Hematopoietic multipotent progenitor cell treated with erythropoietin and hydrocortisone succinate and interleukin-3 and kit ligand, for 17 days (in vitro differentiated cells): ENCODE measurements at places on chromosomes 12 and 14.

GRCh38 chr12:82781309-82781997 lies 94.7 kb downstream of the TMTC2 start:
- no peak for DNase-seq

DNA sequence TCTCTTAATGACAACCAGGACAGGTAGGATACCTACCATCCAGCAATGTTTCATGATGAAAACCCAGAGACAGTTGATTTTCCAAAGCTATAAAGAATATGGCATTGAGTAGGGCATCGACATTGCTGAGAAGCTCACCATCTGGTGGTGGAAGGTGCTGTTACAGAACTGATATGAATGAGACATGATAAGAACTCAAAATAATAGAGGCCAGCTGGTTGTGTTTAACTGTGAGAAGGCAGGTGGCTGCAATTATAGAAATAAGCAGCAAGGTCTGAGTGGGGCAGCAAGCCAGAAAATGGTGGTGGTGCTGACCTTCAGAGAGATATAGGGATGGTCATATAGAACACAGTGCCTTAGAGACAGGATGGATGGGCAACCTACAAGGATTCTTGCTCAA lies 449.7 kb downstream of the BTG1 start:
- no peak for DNase-seq

GRCh38 chr14:60085085-60085484 lies 6.6 kb upstream of the PCNX4 start:
- DNase-seq = no peak

DNA sequence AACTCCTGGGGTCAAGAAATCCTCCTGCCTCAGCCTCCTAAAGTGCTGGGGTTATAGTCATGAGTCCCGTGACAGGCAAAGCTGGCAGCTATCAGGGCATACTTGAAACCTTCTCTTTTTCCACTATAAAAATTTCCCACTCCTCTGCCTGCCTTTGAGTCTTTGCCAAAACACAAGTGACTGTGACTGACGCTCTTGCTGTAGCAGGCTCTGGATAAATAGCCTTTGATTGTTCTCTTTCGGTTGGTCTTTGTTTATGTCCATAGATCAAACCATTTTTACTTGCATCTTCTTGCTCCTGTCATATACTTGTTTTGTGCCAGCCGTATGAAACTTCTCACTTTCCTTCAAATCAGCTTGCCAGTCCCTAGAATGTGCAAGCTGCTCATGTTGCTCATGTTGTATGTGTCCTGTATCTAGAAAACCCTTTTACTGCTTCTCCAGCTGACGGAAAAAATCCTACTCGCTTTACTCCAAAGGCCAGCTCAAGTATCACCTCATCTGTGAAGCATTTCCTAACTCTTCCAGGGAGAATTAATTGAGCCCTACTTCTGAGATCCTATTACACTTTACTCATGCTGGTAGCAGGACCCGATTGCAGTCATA lies 73.1 kb downstream of the RESF1 start:
- peak; percentile 32 for DNase-seq

DNA sequence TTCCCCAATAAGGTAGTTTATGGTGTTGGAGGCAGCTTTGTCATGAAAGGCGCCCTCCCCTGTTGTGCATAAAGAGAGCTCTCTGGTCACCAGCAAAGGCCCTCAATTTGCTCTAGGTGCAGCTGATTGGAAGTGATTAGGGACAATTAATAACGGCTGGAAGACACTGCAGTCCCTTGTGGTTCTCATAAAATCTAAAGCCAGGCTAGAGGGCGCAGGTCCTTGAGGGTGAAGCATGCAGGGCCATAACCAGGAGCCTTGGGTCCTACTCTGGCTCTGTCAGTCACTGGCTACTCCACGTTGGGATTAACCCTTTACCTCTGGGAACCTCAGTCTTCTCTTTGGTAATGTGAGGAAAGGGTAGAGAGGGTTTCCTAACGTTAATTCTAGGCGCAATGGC lies 1.9 kb downstream of the DAAM1 start:
- DNase-seq = peak; percentile 41

DNA sequence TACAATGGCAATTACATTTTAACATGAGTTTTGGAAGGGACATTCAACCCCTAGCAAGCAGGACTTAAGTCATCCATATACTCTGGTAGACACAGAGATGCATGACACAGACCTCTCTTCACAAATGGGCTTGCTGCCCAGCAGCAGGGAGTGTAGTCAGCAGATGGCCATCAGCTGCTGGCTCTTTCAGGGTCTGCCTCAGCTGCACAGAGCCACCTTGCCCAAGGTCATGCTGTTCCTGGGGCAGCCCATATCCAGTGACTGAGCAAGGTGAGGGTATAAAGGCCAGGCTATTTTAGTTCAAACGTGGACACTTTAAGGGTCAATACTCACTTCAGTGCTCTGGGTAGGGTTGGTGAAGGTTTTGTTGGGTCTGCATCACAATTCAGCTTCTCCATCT lies 58.3 kb upstream of the JDP2 start:
- no peak for DNase-seq

DNA sequence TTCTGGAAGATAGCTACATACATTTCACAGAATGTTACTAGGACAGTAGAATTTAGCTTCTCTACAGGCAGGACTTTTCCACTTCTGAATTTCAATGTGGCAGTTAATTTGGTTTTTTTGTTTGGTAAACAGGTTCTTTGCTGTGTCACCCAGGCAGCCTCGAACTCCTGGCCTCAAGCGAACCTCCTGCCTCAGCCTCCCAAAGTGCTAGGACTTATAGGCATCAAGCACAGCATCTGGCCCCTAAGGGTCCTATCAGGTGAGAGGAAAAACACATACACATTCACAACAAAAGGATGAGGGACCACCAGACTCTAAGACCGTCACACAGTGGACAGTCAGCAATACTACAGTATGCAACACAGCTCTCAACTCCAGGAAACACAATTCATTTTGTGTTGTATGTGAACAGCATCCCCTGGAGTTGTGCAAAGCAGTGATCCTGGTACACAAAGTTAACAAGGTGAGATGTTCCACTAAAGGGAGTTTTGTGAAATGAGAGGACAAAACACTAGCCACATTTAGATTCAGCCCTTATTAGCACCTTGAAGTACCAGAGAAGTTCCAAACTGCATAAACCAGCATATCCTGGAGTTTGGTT lies 6.9 kb downstream of the ATP2B1 start:
- no peak for DNase-seq

- no peak for DNase-seq
Observed at GRCh38 chr14:49479432-49479831, 106.7 kb downstream of the RPS29 start.

GRCh38 chr12:44875954-44876543 lies at the start of gene NELL2:
NELL2 (minus strand) TSS chr12:44876315; CDS start chr12:44875869, 446 bp downstream.
- DNase-seq = no peak

DNA sequence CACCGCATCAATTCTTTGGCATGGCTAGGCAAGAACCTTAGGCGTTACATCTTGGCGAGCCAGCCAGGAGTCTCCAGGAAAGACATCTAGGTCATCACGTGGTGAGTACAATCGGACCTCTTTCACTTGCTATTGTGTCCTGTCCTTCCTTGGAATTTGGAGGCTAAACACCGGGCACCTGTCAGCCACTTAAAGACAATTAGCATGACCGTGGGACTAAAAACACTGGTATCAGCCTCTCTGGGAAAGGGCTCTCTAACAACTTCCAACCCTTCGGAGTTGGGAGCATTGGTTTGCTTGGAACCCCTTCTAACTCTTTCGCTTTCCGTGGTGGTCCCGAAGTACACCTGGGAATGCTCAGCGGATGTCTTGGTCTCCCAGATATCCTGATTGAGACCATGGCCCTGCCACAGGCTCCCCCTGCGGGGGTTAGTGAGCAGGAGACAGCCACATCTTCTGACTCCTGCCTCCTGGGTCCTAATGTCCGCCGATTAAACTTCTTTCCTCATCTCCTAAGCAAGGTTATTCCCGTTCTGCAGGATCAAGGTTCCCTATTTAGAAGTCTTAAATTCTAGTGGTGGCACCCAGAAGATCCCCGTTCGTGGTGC lies 971.7 kb downstream of the FSCB start:
- DNase-seq = no peak

- DNase-seq = peak; percentile 81
Observed at GRCh38 chr12:50070314-50071060, 13.1 kb downstream of the ASIC1 start.

DNA sequence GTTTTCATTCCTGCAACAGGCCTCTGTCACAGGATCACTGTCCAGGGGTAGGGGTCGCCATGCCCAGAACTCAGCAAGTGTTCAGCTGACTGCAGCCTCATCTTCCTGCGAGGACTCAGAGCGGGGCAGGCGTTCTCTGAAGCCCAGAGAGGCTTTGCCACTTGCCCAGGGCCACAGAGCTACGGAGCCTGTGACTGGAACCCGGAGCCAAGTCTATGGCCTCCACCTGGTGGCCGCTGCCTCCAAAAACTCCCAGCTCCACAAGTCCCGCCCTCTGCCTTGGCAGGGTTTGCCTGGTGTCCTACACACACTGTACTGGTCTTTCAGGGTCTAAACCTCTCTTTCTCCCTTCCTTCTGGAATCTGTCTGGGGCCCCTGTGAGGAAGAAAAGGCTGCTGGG lies 8.7 kb upstream of the PPP1R13B start:
- no peak for DNase-seq
